ENCODE measurements at places on chromosomes 6 and 20. TPM values are rescaled to one million over a fixed set of nuclear protein-coding genes. Genes with fewer than 3 reads are reported as not detected.

- DNase-seq, result no peak
Measured at GRCh38 chr6:87636315-87636714, 46.4 kb downstream of the ORC3 start.

- peak; percentile 8 for DNase-seq
Measured at GRCh38 chr20:60206259-60206658, 248.0 kb downstream of the CDH26 start.

DNA sequence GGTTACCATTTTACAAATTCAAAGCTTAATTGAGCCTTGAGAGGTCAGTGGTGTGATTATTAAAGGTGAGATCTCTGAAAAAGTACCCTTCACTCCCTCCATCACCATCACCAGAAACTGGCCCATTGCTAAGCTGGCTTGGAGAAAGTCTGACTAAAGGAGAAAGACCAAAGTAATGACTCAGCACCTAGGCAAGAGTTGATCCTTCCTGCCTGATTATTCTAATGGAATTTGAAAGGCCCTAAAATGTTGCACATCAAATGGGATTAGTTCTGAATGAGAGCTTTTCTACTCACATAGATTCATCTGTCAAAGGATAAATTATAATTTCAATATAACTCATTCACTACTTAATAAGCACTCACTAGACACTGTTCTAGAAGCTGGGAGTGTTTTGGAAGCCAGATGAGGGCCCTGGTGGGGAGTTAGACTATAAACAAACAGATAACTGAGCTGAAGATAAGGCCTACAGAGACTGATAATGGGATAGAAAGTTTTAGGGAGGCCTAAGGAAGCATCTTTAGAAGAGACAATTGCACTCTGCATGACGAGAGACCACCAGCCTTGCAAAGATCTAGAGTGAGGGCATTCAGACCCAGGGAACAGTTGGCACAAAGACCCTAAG, 366.7 kb downstream of the SYNE1 start:
- DNase-seq, result no peak

DNA sequence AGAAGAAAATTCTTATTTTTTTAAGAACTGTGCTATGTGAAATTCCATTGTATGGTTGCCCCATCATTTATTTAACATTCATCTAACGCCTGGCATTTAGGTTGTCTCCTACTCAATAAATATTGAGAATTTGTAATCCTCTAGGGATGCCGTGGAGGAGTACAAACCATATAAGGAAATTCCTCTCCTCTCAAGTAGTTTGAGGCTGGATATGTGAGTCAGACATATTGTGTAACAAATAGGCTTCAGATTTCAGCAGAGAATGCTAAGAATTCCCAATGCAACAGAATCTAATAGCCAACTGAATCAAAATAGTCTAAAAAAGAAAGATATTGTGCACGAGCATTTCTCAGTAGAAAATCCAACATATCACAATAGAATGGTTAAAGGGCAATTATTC, 174.7 kb downstream of the OTOR start:
- DNase-seq, result no peak

DNA sequence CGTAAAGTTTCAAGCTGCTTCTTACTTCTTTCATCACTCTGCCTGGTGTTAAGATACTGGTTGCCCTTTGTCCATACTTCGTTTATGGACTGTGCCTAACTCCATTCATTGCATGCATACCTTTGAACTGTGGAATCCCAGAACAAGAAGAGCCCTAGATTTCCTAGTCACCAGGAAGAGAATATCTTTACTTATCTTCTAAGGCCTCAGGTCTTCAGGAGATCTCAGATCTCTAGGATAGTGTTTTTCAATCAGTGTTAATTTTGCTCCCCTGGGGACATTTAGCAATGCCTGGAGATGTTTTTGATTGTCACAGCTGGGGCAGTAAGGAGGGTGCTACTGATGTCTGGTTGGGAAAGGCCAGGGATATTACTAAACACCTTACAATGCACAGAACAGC, 35.5 kb upstream of the GJA1 start:
- DNase-seq, result no peak

DNA sequence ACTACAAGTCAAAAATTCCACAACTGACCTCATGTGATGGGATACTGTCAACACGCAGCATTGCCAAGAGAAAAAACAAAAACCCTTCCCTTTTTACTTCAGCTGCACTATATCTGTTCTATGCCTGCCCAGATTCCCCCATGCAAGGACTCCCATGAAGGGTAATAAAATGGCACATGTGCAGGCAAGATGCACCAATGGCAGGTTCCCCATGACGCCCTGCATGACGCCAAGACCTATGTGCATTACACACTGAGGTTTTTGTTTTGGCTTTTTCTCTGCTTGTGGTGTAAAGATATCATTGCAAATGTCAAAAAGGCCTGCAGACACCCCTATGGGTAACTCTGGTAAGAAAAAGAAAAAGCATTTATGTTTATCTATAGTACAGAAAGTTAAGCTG, 403.4 kb downstream of the HDGFL1 start:
- no peak for DNase-seq

DNA sequence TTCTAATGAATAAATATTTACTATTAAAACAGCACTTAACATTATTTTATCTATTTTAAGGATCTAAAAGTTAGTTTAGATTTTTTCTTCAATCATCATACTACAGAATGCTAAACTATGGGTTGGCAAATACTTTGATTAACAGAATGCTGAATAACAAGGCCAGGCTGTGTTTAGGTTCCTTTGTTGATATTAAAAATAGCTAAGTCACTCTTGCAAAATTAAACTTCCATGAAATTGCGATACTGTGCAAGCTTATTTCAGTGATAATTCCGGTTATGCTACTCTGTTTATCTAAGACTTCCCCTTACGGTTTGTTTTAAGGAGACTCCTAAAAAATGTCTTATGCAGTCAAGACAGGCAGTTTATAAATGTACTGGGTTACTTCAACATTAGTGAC, 2.8 kb downstream of the RNF24 start:
- no peak for DNase-seq

DNA sequence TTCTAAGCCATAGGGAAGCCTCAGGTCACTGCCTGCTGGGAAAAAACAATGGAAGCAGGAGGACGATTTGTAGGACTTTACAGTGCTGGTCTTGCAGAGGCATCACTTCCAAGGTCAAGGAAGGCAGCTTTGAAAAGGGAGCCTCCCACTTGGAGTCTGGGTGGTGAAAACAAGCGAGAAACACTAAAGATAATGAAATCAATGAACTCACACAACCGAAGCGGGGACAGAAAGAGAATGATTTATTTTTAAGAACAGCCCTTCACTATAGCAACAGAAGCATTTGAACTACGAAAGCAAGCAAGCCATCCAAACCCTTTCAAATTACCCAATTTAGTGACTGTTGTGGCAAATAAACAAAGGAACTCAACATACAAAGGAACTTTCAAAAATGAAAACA, 227.5 kb downstream of the THBS2 start:
- no peak for DNase-seq

- no peak for DNase-seq
Measured at GRCh38 chr6:8551993-8552392, 116.6 kb upstream of the SLC35B3 start.

DNA sequence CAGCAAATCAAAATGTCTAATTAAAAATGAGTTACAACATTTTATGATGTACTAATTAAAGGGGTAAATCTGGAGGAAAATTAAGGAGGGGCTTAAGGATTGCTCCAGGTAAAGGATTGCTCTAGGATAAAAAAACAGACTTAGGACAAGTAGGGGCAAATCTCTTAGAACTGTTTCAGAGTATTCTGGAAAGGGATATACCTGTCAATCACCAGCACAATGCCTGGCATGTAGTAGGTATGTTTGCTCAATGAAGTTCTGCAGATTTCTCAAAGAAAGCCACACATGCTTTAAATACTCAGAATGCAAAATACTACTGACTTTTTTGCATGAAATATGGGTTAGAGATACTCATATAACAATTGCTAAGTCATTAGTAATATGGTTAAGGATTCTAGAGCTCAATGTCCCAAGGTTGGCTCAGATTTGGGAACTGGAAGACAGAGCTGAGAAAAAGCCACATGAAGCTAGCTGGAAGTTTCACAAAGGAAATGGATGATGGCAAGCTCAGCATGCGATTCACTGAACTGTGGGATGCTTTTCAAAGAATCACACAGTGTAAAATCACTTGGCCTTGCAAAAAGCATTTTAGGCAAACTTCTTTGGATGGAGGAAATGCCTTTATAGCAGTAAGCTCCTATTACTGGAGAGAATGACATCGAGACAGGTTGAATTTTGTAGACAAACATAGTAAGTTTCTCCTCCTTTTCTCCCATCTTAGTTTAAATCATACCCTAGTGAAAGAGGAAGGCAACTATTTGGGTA, 72.8 kb downstream of the MAP3K5 start:
- no peak for DNase-seq

DNA sequence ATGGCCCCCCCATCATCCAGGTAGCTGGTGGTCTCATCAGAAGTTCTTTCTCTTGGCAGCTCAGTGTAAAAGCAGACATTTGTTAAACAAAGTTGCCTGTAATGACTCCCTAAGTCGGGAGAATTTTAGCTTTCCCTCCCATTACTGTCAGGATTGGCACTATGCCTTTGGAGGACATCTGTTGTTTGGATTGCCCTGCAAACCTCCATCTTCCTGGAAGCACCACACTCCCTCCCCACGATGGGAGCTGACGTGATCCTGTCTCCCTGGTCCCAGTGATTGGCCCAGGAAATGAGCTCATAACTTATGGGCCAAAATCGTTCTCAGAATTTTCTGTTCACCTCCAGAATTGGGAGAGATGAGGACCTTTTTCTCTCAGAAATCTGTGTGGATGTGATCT, 42.6 kb upstream of the CNR1 start:
- no peak for DNase-seq

- DNase-seq, result no peak
Measured at GRCh38 chr20:33407796-33408195, 6.5 kb upstream of the CDK5RAP1 start.

DNA sequence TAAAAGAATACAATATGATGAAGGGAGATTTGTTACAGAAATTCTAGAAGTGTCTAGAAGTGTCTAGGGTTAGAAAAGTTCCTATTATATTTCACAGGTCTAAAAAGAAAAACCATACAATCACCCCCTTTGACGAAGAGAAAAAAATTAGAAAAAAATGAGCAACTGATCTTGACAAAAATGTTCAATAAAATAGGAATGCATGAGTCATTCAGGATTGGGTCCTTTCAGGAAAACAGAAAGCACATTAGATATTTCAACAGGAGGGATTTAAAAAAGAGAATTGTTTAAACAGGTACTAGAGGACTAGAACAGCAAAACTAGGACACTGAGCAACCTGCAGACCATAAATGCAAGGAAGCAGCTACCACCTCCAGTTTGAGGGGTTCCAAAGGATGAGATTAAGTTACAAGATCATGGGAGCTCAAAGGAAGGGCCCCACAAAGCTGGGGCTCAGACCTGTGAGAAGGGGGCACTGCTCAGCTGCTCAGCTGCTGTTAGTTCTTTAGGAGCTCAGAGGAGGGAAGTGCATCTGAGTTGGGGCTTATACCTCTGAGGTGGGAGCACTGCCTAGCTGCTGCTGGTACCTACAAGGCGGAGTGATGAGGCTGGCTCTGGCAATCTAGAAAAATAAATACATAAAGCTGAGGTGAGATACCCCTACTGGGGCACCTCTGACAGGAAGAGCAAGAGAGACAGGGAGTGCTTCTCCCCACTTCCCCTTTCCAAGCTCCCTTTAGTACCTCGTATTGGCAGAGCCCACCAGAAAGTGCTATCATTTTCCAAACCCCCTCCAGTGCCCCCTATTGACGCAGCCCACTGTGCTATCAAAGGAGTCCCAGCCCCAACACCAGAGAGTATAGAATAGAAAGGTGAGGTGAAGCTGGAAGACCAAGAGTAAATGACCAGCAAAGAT, 27.1 kb upstream of the BEND6 start:
- DNase-seq, result no peak

GRCh38 chr20:41137614-41138474, 501 bp downstream of the PLCG1 start:
- DNase-seq, result peak; percentile 77

GRCh38 chr6:147642458-147642857, 134.0 kb downstream of the SAMD5 start:
- no peak for DNase-seq

- peak; percentile 70 for DNase-seq
Measured at GRCh38 chr6:41536795-41537758, 9.1 kb upstream of the FOXP4 start.

- peak; percentile 43 for DNase-seq
Measured at GRCh38 chr6:53979468-53980067, 131.7 kb upstream of the MLIP start.

DNA sequence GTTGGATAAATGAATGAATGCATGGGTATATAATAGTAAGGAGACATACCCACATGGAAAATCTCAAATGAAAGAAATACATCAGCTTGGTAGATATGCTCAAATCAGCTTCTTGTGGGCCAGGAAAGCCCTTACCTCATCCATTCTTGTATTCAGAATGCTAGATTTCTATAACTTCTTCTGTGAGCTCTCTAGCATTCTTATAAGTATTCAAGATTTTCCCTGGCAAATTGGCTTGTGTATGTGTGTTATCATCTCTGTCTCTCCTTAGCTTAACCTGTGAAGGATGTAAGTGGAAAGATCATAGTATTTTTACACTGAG, 100.8 kb downstream of the OR2B2 start:
- no peak for DNase-seq

DNA sequence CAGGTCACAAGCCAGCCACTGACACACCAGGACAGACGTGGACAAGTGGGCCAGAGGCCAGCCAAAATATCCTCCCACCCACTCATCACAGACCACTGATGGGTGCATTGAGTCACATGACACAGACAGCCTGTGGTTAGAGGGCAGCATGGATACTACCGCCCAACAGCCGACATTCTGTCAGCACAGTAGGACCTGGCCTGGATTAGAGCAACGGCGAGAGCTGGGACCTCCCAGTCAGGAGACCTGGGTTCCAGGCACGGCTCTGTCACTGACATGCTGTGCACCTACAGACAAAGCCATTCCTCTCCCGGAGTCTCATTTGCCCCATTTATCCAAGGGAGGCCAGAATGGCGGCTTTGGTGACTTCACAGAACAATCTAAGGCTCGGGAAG, 8.0 kb downstream of the ZNF335 start:
- no peak for DNase-seq

DNA sequence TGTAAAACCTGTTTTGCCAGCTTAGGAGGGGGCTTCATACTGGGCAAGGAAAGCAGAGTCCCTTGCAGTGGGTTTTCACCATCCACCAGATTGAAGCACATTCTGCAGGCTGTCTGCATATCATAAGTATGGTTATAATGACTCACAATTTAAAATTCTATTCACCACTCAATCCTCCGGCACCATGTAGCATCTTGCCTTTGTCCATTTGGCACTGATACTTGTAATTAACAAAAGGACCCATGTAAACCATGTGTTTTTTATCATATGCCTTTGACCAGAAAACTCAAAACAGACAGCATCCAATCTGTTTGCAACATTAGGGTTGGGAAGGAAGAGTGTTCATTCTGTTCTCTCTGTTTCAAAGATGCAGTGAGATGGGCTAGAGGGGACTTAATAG, 3.0 kb downstream of the CD83 start:
- DNase-seq, result no peak

- DNase-seq, result no peak
Measured at GRCh38 chr6:161422710-161423680, 149.1 kb upstream of the AGPAT4 start.

Gene RIPPLY2
- not detected for total RNA-seq

Gene DOK5
- 0.17 TPM for total RNA-seq

Gene TREM1
- total RNA-seq, result 1.4 TPM

Gene CST5
- total RNA-seq, result not detected

Gene PROKR2
- total RNA-seq, result not detected

Measured in Calu3 (cell line).